ENCODE measurements at places on chromosomes 16 and 17.

GRCh38 chr17:8359769-8360168 lies 16.7 kb downstream of the KRABD2 start:
- DNase-seq, result no peak

DNA sequence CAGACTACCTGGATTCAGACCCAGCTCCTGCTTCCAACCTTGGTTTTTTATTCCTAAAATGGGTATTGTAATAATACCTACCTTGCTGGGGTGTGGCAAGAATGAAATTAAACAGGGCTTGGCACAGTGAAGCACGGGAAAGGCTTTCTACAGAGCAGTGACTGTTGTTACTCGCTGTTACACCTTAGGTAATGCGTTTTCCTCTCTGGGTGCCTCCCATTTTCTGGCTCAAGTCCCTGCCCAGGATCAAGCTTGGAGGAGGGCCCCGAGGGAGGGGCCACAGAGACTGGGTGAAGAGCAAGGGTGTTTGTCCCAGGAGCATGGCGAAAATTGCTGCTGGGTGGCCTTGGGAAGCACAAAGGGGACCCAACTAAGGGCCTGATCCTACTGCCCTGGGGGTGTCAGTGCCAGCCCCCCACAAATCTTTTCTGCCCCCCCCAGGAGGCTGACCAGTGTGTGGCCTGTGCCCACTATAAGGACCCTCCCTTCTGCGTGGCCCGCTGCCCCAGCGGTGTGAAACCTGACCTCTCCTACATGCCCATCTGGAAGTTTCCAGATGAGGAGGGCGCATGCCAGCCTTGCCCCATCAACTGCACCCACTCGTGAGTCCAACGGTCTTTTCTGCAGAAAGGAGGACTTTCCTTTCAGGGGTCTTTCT lies 13.3 kb downstream of the MIEN1 start:
- DNase-seq, result peak; percentile 83

DNA sequence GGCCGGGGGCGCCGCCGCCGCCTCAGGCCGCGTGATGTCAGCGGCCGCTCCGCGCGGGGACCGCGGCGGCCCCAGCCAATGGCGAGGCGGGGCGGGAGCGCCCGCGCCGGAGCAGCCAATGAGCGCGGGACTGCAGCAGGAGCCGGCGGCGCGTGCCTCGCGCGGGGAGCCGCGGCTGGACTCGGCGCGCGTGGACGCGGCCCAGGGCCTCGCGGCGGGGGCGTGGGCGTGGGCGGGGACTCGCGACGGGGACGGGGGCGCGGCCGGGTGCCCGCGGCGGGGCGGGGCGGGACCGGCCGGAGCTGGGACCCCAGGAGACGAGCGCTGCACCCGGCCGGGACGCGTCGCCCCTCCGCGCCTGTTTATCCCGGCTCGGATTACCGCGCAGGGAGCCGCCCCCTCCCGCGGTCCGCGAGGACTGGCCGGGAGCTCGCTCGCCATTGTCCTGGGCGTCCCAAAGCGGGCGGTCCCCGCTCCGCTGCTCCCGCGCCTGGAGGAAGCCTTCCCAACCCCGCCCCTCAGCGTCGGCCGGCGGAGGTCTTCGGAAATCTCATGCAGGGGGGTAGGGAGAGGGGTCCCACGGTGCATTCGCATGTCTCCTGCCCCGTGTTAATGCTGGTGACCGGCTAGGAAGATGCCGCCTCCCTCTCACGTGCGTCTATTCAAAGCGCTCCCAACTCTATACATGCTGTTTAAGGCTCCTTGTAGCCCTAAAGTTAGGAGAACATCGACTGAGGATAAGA lies at the start of gene RNF157:
Gene RNF157, minus strand, starts transcription at position 33 of the 743 bp plus-strand sequence. CDS start 253 bp downstream, outside the sequence.
- peak; percentile 77 for DNase-seq

DNA sequence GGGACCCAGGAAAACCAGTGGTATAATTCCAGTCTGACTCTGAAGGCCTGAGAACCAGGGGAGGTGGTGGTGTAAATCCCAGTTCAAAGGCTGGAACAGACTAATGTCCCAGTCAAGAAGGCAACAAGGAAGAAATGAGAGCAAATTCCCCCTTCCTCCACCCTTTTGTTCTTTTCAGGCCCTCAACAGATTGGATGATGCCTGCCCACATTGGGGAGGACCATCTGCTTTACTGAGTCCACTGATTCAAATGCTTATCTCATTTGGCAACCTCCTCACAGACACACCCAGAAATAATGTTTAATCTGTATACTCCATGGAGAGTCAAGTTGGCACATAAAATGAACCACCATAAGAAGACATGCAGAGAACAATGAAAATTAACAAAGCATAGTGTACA lies 61.9 kb upstream of the CRYM start:
- peak; percentile 57 for DNase-seq

DNA sequence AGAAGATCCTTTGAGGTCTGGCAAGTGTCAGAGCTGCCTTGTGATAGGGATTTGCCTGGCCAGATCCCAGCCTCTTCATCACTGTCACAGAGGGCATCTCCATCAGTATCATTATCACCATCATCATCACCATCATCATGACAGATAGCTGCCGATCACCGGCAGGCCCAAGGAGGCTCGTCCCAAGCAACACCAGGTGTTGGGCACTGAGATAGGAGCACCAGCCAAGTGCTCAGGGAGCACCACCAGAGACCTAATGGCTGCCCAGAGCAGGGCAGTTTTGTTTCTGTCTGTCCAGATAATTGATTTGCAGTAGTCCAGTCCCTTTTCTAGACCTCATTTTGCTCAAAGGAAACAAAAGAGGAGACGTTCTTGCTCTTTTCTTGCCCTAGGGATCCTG lies 25.0 kb downstream of the HNF1B start:
- DNase-seq, result no peak

GRCh38 chr17:45310380-45311324 lies 6.2 kb downstream of the MAP3K14 start:
- DNase-seq, result peak; percentile 84

DNA sequence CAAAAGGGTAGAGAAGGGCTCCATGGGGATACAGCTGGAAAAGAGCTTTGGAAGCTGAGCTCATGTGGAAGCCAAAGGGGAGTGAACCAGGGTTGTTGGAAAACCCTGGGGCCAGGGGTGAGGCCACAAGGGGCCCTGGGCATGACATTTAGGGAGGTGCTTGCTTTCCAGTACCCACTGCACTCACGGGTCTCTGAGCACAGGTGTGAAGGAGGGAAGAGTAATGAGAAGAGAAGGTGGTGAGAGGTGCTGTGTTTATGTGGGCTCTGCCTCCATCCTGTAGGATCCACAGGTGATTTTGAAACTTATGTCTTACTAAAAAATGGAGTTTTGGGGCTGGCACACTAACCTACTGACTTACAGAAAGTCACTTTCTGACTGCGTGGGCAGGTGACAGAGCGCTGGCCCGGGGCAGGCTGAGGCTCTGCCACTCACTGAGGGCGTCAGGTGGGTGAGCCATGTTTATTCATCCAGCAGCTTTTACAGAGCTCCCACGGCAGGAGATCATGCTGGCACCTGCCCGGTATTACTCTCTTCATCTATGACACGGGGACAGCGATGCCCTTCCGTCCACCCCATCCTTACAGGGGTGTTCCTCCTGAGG lies 18.9 kb downstream of the KSR1 start:
- DNase-seq, result no peak

- DNase-seq, result no peak
Observed at GRCh38 chr17:67946513-67946912, 49.8 kb downstream of the C17orf58 start.

GRCh38 chr17:50064253-50065001 lies 8.5 kb downstream of the ITGA3 start:
- peak; percentile 41 for DNase-seq

DNA sequence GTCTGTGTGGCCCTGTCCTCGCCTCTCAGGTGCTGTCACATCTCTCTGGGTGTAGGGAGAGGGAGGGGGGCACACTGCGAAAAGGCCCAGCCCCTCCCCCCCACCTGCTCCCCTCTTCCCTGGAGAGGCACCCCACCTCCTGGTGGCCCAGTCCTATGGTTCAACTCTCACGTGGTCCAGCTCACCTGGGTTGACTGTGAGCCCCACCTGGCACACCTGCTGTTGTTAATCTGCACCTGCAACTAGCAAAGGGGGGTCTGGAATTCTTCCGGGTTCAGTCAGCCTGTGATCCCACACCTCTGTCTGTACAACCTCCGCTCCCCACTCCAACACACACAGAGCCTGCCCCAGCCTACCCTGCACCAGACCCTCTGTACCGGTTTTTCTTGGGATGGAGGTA lies 2.0 kb upstream of the SYNGR2 start:
- DNase-seq, result no peak

DNA sequence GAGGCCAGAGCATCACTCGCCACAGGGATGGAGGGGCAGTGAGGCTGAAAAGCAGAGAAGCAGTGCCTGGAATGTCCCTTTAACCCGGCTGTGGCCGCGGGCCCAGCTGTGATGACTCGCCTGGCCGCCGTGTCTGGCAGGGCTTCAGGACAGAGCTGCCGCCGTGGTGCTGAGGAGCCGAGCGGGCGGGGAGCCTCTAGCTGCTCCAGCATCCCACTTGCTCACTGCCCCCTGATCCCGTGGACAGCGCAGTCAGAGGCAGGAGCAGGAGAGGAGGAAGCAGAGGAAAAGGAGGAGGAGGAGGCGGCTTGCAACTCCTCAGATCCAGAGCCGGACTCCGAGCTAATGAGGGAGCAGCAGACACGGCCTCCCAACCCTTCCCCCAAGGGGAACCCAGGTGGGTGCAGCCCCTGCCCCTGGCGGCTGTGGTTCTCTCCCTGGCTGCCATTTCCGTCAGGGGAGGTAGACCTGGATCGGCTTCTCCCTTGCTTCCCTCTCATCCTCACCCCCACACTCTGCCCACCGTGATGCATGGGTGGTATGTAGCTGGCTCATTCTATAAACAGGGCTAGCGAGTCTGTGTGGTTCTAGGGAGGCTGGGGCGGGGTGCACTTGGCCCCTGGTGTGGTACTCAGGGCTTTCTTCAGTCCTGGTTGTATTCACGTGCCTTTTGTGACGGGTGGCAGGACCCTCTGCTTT lies 165.7 kb downstream of the CMIP start:
- DNase-seq, result peak; percentile 57

GRCh38 chr17:75160211-75160610 lies 5.9 kb upstream of the JPT1 start:
- DNase-seq, result no peak

DNA sequence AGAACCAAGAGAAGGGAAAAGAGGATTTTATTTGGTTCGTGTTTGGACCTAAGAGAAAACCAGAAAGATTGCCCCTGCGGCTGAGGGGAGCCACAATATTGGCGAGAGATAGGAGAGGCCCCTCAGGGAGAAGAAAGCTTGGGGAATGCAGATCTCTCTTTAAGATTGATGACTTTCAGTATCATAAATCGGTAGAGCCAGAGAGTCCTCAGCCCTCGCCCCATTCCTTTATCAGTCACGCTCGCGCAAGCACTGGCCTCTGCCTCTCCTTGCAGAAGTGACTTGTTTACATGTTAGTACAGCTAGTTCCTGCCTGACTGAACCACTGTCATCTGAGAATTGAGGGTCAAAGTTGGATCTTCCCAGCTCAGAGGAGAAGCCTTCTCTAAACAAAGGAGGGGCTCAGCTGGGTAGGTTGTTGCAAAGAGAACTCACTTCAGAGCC lies 21.5 kb upstream of the KRT19 start:
- DNase-seq, result peak; percentile 78

GRCh38 chr16:82603784-82604411 lies 22.9 kb upstream of the CDH13 start:
- peak; percentile 29 for DNase-seq

DNA sequence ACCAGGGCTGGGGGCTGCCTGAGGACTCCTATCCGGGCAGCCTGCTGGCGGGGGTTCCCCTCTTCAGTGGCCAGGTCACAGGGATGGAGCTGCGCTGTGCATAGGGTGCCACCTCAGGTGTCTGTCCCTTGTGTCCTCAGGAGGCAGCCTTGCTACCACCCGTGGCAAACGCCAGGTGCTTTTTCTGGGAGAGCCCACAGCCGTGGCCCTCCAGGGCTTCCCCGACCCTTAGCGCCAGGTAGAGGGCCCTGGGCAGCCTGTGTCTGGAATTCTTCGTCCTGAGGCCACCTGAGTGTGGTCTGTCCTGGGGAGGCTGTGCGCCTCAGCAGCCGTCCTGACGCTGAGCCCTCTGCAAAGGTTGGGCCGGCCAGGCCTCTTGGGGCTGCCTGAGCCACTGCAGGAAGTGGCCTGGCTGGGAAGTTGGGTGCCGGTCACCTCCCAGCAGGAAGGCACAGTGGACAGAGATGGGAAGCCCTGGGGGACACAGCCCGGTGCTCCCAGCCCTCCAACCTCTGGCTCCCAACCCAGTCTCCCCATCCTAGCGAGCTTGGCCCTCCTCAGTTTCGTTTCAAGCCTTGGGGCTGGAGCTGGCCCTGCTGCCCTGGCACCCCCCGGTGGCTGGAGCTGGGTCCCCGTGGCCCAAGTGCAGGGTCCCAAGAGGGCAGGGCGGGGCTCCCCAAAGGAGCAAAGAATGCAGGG lies 7.6 kb upstream of the BAIAP3 start:
- no peak for DNase-seq

DNA sequence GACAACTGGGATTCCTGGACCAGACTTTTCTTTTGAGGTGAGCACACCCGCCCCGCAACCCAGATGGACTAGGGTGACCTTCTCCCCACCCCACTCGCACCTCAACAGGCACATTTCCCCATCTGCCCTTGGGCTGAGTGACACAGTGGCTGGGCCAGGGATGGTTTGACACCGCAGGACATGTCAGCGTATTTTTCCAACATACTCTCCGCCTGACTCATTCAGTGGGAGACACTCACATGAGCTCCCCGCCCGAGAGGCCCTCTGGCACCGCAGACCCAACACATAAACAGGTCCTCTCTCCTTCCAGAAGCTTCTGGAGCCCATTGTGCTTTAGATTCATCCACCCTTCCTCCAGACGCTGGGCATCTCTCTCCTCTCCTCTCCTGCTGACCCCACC lies 69.4 kb downstream of the ZDHHC7 start:
- DNase-seq, result no peak

DNA sequence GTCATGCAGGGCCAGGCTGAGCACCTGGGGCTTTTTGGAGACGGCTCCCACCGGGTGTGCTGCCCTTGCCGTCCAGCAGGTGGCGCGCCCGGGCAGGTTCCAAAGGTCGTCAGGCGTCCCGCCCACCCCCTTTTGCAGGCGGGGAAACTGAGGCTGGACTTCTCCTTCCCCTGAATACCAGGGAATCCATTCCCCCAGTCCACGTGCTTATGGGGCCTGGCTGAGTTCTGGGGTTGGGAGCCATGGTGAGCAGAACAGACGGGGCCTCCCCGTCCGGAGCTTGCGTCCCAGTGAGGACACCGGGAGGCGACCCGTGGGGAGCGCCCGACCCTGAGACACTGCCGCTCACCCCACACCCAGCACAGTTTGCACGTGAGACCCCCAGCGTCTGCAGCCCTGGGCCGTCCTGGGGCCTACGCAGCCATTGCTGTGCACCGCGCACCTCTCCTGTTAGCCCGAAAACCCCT lies 51.8 kb upstream of the JPH3 start:
- peak; percentile 41 for DNase-seq

DNA sequence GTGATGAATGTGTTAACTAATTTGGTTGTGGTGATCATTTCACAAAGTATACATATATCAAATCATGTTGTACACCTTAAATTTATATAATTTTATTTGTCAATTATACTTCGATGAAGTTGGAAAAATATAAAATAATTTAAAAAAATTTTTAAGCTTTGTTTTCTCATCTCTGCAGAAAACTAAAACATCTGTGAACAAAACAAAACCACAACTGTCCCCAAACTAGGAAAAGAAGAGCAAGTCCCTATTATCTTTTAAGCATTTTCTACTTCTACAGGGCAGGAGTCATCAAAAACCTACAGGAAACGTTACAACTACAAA lies 6.5 kb downstream of the HSDL1 start:
- DNase-seq, result no peak

- no peak for DNase-seq
Observed at GRCh38 chr16:6377956-6378355, 954.7 kb upstream of the RBFOX1 start.

Data from transverse colon (tissue), 4 donors.